ENCODE measurements at places on chromosomes 12 and 14.

DNA sequence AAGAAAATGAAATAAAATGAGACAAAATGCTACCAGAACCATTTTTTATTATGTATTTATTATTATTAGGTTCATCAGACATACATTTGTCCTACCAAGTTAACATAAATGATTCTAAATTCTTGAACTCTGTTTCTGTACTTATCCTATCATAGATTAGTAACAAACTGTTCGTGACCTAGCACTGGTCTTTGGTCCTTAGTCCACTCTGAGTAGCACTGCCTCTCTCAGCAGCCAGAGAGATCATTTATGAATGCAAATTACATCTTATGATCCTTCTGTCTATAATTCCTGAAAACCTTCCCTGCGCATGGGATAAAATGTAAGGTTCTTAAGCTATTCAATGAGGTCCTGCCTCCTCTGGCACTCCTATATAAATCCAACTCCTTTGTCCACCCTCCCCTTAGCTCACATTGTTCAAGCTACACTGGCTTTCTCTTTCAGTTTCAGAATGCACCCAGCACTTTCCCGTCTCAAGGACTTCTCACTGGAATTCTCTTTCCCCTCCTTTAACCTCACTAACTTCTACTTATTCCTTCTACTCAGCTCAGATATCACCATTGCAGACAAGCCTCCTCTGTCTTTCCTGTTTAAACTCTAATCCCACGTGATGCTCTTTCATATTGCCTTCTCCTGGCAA is 17.1 kb downstream of the PDZRN4 start:
- DNase-seq: no peak

DNA sequence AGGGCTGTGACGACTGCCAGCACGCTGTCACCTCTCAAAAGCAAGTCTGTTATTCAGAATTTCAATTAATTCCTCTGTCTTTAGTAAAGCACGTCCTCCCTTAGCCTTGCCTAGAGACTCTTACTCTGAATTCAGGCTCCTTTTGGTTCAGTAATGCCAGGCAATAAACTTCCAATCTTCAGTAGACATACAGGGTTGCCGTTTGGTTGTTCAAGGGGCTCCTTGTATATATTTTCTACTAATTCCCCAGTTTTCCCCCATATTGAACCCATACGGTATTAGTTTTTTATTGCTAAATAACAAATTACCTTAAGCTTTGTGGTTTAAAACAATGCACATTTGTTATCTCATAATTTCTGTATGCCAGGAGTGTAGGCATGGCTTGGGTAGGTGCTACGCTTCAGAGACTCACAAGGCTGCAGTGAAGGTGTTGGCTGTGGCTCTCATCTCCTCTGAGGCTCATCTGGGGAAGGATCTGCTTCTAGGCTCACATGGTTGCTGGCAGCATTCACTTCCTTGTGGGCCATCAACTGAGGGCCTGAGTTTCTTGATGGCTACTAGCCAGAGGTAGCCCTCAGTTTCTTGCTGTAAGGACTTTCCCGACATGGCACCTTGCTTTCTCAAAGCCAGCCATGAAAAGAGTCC is 7.3 kb upstream of the CLECL1 start:
- DNase-seq: no peak

DNA sequence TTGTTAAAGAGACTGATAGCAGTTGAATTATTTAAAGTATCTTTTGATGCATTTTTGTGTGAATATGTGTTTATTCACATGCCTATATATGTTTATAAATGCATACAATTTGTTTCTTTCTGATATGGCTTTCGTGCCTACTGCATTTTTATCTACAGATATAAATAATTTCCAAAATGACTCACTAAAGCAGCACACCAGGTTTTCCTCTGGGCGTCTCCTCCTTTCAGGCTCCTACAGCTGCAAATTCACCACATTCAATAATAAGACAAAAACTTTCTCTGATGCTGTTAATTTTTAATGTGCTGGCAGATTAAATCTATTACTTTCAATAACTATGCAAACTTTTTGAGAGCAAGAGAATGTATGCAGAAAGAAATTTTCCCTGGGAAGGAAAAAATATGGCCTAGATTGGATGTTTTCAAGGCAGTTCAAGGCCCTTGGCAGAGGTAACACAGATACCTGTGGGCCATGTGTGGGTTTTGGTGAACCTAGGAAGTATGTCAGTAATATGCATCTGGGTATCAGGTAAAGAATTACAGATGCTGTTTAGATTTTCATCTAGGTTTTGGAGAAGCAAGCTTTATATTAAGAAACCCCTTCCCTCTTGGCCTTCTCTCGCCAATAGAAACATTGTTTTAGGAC is 381.8 kb downstream of the EGLN3 start:
- no peak for DNase-seq

- no peak for DNase-seq
Measured at GRCh38 chr14:22265319-22266141, 323.5 kb downstream of the DAD1 start.

DNA sequence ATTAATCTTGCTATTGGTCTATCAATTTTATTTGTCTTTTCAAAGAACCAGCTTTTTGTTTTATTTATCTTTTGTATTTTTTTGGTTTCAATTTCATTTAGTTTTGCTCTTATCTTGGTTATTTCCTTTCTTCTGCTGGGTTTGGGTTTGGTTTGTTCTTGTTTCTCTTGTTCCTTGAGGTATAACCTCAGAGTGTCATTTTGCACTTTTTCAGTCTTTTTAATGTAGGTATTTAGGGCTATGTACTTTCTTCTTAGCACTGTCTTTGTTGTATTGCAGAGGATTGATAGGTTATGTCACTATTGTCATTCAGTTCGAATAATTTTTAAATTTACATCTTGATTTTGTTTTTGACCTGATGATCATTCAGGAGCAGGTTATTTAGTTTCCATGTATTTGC is 92.7 kb upstream of the DCD start:
- DNase-seq: no peak

DNA sequence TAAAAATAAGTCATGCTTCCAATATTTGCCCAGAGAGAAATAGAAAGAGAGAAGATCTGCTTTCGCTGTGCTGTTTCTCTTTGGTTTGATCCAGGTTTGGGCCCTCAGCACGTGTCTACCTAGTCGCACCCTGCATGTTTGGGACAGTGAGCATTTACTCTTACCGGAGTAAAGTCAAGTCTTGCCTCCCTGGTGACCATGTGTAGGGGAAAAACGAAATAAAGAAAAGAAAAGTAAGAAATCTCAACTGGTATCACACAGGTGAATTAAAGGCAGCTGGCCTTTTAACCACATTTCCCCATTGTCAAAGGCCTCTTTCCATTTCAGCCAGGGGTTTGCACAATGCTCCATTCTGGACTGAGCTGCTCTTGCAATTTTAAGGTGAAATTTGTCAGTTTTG is 619.4 kb downstream of the VRK1 start:
- no peak for DNase-seq

DNA sequence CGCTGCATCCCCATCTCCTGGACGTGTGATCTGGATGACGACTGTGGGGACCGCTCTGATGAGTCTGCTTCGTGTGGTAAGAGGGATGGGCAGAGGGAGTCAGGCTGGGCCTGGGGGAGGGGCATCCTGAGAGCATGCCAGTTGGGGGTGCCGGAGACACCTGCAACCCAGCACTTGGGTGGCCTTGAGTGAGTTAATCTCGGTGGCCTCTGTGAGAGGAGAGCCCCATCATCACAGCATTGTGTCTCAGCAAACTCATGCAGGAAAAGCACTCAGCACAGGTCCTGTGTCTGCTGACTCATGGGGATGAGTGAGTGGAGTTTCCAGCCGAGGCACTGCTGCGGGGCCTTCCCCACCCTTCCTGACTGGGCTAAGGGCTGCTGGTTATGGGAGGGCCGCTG is 19.6 kb upstream of the LRP1-AS start:
- DNase-seq: no peak

GRCh38 chr14:104864267-104865080 is 594 bp upstream of the CEP170B start:
- DNase-seq: no peak

DNA sequence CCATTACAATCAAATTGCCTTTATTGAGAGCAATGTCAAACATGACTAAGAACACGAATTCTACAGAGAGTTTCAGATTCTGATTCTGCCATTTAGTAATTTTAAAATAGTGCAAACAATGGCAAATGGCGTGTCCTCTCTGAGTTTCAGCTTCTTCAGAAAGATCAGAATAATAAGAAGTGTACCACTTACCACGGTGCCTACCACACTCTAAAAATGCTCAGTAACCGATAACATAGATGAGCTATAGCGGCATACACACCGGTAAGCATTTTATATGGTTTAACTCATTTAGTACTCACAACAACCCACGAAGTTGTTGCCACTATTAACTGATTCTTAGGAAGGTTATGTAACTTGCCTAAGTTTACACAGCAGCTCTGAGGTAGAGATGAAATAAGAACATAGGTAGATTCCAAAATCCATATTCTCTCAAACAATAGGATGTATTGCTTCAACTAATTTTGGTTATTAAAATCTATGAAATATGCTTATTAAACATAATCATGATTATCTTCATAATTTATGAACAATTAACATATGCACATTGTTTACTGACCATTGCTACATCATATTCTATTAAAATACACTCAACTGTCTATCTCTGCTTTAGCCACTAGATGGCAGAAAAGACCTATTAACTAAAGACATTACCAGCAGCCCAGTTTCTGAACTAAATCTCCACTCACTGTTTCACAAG is 38.3 kb downstream of the SLC6A15 start:
- no peak for DNase-seq

GRCh38 chr12:2243275-2243674 is 190.5 kb downstream of the CACNA1C start:
- no peak for DNase-seq

All from stimulated activated CD8-positive, alpha-beta memory T cell treated with anti-CD3 and anti-CD28 coated beads, Interleukin-15, amount 100 ng/mL, for 24 hours (primary cell).